Endothelial cell (in vitro differentiated cells): ENCODE measurements at places on chromosomes 4 and X.

GRCh38 chrX:95539041-95539440, 1145.6 kb upstream of the DIAPH2 start:
- no peak for DNase-seq

- no peak for DNase-seq
These were observed 481.6 kb upstream of the FSTL5 start for GRCh38 chr4:162645381-162645780.

DNA sequence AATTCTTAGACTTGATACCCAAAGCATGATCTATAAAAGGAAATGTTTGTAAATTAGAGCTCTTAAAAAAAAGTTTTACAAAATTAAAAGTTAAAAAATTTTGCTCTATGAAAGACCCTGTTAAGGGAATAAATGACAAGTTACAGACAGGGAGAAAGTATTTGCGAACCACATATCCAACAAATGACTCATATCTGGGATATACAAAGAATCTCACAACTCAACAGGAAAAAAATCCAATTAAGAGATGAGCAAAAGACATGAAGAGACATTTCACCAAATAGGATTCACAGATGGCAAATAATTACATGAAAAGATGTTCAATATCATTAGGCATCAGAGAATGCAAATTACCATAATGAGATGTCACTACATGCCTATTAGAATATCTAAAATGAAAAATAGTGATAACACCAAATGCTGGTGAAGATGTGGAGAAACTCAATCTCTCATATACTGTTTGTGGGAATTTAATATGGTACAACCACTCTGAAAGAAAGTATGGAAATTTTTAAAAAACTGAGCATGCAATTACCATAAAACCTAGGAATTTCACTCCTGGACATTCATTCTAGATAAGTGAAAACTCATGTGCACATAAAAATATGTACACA, 100.8 kb upstream of the EOLA2 start:
- DNase-seq: no peak

DNA sequence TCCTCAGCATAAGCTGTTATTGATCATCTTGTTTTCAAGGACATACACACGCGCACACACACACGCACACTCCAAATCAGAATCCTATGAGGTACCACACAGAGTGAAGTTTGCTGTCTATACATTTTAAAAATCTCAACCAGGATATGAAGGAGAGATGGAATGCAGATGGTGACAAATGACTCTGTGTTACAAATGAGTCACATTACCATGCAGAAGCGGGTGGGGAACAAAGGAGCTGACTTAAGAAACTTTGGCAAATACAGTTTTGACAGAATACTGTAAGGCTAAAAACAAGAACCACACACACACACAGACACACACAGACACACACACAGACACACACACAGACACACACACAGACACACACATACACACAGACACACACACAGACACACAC, 81.7 kb downstream of the RELL1 start:
- DNase-seq: no peak

DNA sequence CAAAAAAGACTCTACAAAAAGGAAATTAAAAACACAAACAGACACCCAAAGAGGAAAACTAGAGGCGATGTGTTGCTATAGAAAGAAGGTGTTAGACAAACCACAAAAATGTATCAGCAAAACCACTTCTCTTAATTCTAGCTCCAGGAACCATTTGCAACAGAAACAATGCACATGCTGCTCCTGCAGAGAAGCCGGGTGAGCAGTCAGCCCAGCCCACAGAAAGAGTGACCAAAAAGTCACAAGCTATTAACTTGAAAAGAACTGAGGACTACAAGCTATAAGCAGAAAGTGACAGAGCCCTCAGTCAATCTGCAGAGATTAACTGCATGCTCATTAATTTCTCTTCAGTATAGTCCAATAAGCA, 96.2 kb upstream of the KLHL13 start:
- DNase-seq: no peak
